Thoracic aorta (tissue), 2 donors: ENCODE measurements at places on chromosomes 7 and 10. TPM values are rescaled to one million over a fixed set of nuclear protein-coding genes. Genes with fewer than 3 reads are reported as not detected.

- no peak for DNase-seq
These were observed 314.8 kb downstream of the HPSE2 start for GRCh38 chr10:98920807-98921206.

DNA sequence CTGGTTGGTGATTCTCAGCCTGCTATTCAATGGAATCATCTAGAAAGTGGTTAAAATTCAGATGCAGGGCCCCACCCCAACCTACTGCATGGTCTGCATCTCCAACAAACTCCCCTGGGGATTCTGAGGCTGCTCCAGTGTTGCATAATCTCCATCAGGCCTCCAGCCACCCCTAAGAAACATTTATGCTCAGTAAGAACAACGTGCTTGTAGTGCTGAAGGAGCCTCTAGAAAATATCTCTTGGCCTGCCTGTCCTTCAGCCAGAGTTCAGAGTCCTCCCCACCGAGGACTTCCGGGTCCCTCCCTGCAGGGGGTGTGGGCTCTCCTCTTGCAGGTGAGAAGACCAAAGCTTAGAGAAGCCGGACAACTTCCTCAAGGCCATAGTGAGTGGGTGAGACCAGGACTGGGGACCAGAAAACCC lies 159.8 kb downstream of the SH3PXD2A start:
- no peak for DNase-seq

- no peak for DNase-seq
These were observed 120.0 kb downstream of the SRPK2 start for GRCh38 chr7:105268511-105269392.

GRCh38 chr7:53315981-53316380 lies 280.5 kb downstream of the POM121L12 start:
- DNase-seq: no peak

GRCh38 chr7:158779061-158780000 lies 50.0 kb downstream of the ESYT2 start:
- DNase-seq: no peak

- DNase-seq: no peak
These were observed 72.7 kb upstream of the TMEM106B start for GRCh38 chr7:12138421-12138820.

GRCh38 chr7:157253850-157254249 lies 83.0 kb upstream of the DNAJB6 start:
- no peak for DNase-seq

GRCh38 chr7:155426543-155427410 lies 31.2 kb upstream of the EN2 start:
- DNase-seq: no peak

DNA sequence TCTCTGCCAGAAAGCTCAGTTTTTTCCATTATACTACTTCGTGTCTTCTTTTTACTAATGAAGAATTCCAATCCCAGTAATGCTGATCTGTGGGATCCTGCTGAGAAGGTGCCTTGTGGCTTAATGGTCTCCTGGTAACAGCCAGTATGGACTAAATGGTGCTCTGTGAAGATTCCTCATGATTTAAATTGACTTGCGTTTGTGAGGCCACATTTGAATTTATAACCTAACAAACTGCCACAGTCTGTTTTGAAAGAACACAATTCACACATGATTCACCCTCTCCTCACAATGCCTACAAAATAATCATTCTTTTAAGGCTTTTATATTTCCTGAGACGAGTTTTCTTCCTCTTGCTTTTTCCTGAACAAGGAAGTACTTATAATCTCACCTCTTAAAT lies 140.0 kb downstream of the MBL2 start:
- DNase-seq: no peak

- DNase-seq: no peak
These were observed 2.6 kb downstream of the PHYHIPL start for GRCh38 chr10:59179068-59179467.

- DNase-seq: no peak
These were observed 93.1 kb downstream of the NRP1 start for GRCh38 chr10:33241351-33241750.

- no peak for DNase-seq
These were observed 2.1 kb upstream of the CRHR2 start for GRCh38 chr7:30684351-30684750.

DNA sequence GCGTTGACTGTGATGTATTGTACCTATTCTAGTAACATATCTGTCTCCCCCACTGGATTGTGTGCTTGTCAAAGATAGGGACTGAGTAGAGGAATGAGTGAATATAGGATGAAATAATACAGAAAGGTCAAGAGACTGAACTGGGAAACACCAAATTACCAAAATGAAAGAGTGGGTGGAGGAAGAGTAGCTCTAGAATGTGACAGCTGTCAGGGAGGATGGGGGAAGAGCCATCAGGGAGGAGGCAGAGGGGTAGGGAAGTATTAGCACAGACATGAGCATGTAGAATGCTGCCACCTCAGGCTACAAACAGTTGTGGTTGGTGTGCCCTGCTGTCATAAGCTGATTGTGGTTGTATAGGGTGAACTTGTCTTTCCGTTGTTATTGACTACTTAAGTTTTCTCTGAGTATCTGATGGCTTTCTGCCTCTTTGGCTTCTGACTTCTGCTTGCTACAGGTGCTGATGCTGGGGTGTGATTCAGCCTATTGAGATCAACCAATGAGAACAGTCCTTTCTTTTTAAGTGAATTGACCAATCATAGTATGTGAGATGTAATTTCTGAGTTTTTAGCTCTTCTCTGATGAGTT lies 5.6 kb downstream of the CCSER2 start:
- DNase-seq: no peak

DNA sequence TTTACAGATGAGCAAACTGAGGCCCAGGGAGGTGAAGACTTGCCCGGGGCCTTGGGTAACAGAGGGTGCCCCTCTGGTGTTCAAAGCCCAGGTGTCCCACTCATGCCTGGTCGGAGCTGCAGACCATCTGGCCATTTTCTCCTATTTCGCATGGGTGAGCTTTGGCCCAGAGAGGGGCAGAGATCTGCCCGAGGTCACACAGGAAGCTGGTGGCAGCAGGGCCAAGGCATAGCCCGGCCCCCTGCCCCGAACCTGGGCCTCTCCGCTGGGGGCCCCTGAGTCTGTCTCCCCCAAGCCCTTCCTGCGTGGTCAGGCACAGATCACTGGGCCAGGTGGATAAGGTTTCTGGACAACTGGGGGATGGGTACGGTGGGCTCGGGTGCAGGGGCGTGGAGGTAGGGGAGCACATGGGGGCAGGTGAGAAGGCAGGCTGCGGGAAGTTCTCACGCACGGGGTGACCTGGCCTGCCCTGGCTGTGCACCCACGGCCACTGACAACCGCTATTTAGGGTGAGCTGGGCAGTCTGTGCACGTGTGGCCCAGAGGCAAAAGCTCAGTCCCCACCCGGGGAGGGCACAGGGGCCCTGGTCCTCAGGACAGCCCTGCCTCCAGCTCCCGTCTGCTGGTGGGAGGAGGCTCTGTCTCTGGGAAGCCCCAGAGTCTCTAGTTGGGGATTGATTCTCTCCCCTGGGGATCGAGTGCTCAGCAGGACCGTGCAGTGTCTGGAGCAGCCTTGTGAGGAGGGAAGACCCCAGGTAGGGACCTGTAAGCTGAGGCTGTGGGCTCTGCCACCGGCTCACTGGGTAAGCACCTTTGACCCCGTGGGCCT lies 68.6 kb downstream of the UNCX start:
- no peak for DNase-seq

GRCh38 chr10:13751191-13751764 lies 164.5 kb downstream of the PRPF18 start:
- no peak for DNase-seq

DNA sequence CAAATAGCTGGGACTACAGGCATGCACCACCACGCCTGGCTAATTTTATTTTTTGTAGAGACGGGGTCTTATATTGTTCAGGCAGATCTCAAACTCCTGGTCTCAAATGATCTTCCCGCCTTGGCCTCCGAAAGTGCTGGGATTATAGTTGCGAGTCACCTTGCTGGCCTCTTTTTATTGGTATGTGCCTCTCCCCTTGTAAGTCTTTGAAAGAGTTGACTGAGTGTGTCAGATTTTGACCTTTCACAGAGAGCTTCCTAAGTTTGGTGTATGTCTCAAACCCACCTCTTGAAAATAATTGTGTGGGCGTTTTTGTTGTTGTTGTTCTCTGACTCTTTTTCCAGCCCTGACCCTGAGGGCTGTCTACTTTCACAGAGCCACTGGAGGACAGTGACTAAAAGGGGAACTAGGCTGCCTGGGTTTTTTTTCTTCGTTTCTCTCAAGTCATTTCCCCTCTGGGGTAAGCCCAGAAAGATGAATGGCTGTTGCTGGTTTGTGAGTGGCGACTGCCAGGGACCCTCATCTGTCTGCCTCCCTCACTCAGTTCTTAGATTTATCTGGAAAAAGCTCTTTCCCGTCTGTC lies 262.8 kb downstream of the ZEB1 start:
- DNase-seq: no peak

GRCh38 chr7:64099656-64100531 lies 54.7 kb downstream of the ZNF727 start:
- no peak for DNase-seq

GRCh38 chr10:24259365-24260130 lies 50.6 kb downstream of the KIAA1217 start:
- DNase-seq: no peak

The AGBL3 gene
- total RNA-seq: 0.28 TPM

The PON1 gene
- not detected for total RNA-seq

The SEC61A2 gene
- 3.5 TPM for total RNA-seq

The MMP21 gene
- not detected for total RNA-seq

The ARF5 gene
- 107 TPM for total RNA-seq

The SLC39A12 gene
- total RNA-seq: 0.14 TPM

The THSD7A gene
- 1.6 TPM for total RNA-seq

The WEE2 gene
- not detected for total RNA-seq

The FEZF1 gene
- not detected for total RNA-seq

The CTTNBP2 gene
- 9.2 TPM for total RNA-seq

The SPDYE5 gene
- total RNA-seq: not detected

The ARL3 gene
- total RNA-seq: 5.1 TPM

The CLDN4 gene
- 0.99 TPM for total RNA-seq
